ENCODE measurements at places on chromosomes 13 and 19. TPM values are rescaled to one million over a fixed set of nuclear protein-coding genes. Genes with fewer than 3 reads are reported as not detected.

MTUS2 gene
- polyA plus RNA-seq: 28.7 TPM

FNDC3A gene
- polyA plus RNA-seq: 21.9 TPM

ZNF776 gene
- polyA plus RNA-seq: 9.6 TPM

ZNF761 gene
- 4.5 TPM for polyA plus RNA-seq

ZSWIM9 gene
- polyA plus RNA-seq: 5.8 TPM

NALCN gene
- not detected for polyA plus RNA-seq

ATP1A3 gene
- 117 TPM for polyA plus RNA-seq

TUBA3C gene
- polyA plus RNA-seq: not detected

LYPD5 gene
- polyA plus RNA-seq: 0.34 TPM

GPC6 gene
- 0.08 TPM for polyA plus RNA-seq

KLHL1 gene
- polyA plus RNA-seq: not detected

SOX1 gene
- polyA plus RNA-seq: not detected

ZNF544 gene
- 24.5 TPM for polyA plus RNA-seq

ZNF569 gene
- polyA plus RNA-seq: 4.4 TPM

SOHLH2 gene
- polyA plus RNA-seq: 0.15 TPM

ZNF223 gene
- polyA plus RNA-seq: 4.5 TPM

ADGRE1 gene
- not detected for polyA plus RNA-seq

CCNE1 gene
- 4.5 TPM for polyA plus RNA-seq

NKPD1 gene
- polyA plus RNA-seq: not detected

CELF5 gene
- polyA plus RNA-seq: not detected

RGL3 gene
- polyA plus RNA-seq: 2.2 TPM

CCDC70 gene
- not detected for polyA plus RNA-seq

SELENOV gene
- not detected for polyA plus RNA-seq

FAM216B gene
- polyA plus RNA-seq: 0.38 TPM

POSTN gene
- polyA plus RNA-seq: 27.5 TPM

PRTN3 gene
- polyA plus RNA-seq: not detected

CERS1 gene
- polyA plus RNA-seq: 0.27 TPM

MYPOP gene
- polyA plus RNA-seq: 7.9 TPM

DUS3L gene
- polyA plus RNA-seq: 20.7 TPM

TUBB4A gene
- polyA plus RNA-seq: 2.0 TPM

ZNF559 gene
- 16.4 TPM for polyA plus RNA-seq

UBXN6 gene
- polyA plus RNA-seq: 127 TPM

LILRB2 gene
- polyA plus RNA-seq: 2.7 TPM

C1QTNF9B gene
- 1.8 TPM for polyA plus RNA-seq

SPTBN4 gene
- 5.4 TPM for polyA plus RNA-seq

SSC5D gene
- polyA plus RNA-seq: 0.91 TPM

CDC34 gene
- 122 TPM for polyA plus RNA-seq

RAVER1 gene
- 17.2 TPM for polyA plus RNA-seq

WDR88 gene
- not detected for polyA plus RNA-seq

Data from heart left ventricle (tissue), 16 donors.